Esophagus squamous epithelium (tissue), 5 donors: ENCODE measurements at places on chromosomes 2 and 18.

- no peak for DNase-seq
Measured at GRCh38 chr2:171086352-171087290, 74.1 kb downstream of the TLK1 start.

DNA sequence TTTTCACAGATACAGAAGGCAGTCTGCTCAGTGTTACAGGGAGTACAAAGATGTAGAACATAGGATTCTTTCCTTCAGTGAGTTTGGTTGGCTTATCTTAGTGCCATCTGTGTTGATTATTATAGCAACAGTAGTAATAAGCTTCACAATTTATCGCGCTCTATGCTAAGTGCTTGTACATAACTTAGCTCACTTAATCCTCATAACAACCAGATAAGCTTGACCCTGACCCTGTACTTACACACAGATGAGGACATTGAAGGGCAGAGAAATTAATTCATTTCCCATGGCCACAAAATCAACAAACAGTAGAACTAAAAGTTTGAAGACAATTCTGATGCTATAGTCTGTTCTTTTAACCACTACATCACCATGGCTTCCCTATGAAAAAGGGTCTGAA lies 121.8 kb downstream of the SPHKAP start:
- DNase-seq = no peak

- no peak for DNase-seq
Measured at GRCh38 chr2:98454500-98455235, 10.0 kb downstream of the INPP4A start.

DNA sequence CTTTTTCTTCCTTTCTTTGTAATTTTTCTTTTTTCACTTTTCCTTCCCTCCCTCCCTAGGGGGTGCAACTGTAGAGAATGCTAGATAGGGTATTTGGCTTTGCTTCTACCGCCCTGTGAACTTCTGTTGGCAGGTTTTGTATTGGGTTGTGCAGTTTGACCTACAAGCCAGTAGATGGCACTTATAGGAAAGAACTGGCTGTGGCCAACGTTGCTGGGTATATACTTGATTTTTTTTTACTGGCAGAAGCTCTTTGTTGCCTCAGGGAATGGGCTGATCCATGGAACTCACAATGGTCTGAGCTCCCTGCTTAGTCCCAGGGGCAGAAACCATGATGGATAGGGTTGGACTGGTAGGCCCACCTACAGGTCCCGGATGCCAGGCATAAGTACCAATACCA lies 1019.5 kb upstream of the LRRTM1 start:
- no peak for DNase-seq

DNA sequence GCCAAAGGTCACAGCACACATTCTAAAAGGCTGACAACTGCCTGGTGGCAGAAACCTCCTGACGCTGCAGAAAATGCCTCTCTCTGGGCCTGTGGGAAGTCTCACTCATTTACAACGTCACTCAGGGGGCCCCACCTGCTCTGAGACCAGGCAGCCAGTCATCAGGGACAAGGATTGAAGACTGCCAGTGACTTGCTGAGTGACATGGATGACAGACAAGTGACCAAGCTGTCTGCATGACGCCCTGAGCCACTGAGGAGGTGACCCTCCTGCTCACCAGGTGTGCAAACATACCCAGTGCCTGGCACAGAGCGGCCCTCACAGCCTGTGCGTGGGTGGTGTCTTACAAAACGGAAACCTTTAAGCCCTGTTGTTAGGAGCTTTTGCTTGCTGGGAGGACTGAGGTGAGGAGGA lies 392.4 kb downstream of the TNS1 start:
- no peak for DNase-seq

GRCh38 chr2:98663511-98664090 lies 55.2 kb downstream of the UNC50 start:
- no peak for DNase-seq

- DNase-seq = no peak
Measured at GRCh38 chr18:35818353-35818667, 154.2 kb upstream of the RMP24 start.

DNA sequence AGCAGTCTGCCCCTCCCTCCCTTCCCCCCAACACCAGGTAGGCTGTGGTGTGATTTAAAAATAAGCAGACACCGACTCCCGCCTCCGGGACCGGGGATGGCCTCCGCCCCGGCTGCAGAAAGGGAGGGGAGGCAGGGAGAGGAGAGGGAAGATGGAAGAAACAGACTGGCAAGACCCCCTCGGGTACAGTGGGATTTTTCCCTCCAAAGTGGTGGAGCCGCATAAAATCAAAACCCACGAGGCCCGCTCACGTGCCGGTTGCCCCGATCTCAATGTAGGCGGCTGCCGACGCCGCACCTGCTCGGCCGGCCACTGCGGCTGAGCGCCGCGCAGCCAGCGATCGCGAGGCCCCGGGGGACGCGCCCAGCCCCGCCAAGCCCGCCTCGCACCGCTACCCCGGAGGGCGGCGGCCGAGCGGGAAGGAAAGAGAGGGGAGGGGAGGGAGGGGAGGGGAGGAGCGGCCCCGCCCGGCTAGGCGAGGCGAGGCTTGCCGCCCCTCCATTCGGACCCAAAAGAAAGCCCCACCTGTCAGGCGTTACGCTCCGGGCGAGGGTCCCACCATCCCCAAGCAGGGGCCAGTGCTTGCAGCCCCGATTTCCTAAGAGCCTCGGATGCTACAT lies 811 bp downstream of the ADD2 start:
- DNase-seq = no peak

GRCh38 chr2:232831496-232831895 lies 38.6 kb upstream of the SNORC start:
- DNase-seq = no peak

DNA sequence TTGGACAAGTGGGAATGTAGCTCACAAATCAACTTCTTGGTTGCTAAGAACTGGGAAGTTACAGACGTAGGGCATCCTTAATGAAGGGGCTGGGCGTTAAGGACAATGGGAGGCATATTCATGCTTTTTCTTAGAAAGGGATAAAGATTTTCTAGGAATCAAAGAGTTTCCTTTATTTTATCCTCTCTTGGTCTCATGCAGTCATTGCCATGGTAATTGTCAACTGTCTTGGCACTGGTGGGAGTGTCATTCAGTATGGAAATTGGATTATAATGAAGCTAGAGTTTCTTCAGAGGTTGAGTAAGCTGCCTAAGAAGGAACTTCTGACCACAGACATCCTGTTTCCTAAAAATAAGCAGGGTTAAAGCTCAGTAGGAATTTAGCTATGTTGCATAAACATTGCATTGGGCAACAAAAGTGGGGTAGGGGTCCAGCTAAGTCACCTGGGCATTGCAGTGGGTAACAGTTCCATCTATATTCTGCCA lies 114.0 kb downstream of the LYPD6B start:
- no peak for DNase-seq

DNA sequence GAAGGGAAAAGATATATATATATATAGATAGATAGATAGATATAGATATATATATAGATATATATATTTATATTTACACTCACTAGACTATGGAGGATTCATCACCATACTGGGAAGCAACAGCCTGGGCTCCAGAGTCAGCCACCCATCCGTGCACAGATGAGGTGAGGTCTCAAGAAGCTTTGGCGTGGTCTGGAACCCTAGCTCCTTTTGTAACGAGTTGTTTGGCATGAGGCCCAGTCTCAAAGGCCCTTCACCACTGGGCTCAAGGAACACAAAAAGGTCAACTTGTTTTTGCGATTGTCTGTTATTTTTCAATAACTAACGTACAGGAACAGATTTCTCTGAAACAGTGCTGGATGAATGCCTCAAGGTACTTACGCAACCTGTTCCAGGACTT lies 448.7 kb downstream of the CMPK2 start:
- no peak for DNase-seq

- DNase-seq = no peak
Measured at GRCh38 chr2:101295895-101296294, 12.6 kb downstream of the RNF149 start.

GRCh38 chr18:12679183-12679786 lies 21.4 kb upstream of the SPIRE1 start:
- DNase-seq = no peak

- DNase-seq = no peak
Measured at GRCh38 chr18:78912844-78913243, 66.8 kb upstream of the SALL3 start.

DNA sequence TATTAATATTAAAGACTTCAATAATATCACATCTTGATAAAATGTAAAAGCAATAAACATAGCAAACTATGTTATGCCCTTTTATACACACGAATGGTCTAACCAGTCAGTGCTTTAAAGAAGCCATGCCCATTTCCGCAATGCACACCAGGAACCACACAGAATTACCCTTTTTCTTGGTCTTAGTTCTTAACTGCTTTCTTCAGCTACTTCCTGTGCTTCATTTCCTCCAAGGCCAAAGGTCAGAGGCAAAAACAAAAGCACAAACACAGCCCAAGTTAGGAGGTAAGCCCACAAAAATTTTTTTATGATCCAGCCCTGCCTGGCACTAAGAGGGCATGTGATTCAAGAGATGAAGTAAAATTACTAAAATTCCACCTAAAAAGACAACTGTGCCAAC lies 267.2 kb downstream of the FBXO15 start:
- DNase-seq = no peak

DNA sequence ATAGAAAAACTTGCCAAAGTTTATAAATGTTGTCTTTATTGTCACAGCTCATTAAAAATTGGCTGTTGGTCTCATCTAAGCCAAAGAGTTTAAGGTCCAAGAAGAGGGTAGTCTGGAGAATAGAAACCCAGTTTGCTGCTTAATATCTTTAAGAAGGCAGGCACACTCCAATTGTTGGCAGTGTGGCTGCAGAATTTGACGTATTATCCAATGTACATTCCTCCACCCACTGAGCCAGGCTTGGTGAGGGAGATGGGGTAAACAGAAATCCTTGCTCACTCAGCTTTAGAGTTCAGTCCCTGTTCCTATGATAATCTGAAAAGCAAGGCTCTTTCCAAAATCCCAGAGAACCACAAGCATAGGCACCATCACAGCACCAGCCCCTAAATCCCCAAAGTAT lies 10.7 kb upstream of the ADD2 start:
- no peak for DNase-seq

DNA sequence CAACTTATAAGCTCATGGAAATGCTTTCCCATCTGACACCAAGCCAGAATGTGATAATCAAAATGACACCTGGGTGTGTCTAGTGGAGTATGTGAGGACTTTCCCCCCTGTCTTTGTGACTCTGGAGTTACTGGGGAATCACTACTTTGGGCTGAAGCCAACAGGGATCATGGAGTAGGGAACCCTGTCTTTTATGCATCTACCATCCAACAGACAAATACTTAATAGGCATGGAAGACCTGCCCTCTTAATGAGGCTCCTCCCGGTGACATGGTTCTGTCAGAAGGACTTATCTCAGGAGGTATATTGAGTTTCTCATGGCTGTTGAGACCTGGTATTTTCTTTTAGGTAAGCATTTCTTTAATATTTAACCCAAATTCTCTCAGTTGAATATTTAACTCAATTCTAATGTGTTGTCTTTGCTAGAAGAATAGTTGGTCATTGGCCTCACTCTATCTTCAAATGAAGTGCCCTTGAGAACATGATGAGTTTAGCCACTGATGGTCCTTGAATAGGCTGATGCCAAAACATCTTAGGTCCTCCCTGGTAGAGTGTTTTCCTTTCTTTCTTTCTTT lies 42.1 kb downstream of the TGIF1 start:
- DNase-seq = no peak

- DNase-seq = no peak
Measured at GRCh38 chr2:176642074-176642473, 372.8 kb downstream of the MTX2 start.

DNA sequence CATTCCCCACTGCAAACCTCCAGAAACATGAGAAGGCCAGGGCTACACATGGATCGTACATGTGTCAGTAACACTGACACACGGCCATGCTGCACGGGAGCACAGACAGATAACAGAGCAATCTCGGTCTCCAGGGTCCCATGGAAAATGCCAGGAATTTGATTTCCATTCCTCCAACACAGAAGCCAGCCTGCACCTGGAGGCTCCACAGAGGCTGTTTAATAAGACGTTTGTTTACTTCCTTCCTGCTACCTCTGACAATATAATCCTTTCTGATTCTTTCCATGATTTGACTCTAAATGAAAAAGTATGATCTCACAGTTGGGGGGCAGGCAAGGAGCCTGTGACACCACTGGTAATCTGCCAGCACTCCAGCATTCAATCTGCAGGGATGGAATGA lies 210.9 kb upstream of the DDX18 start:
- DNase-seq = no peak

- no peak for DNase-seq
Measured at GRCh38 chr2:11802782-11803191, 56.4 kb downstream of the LPIN1 start.

GRCh38 chr2:17363846-17364245 lies 154.4 kb downstream of the RAD51AP2 start:
- DNase-seq = no peak

GRCh38 chr2:190173392-190173791 lies 110.9 kb upstream of the MSTN start:
- DNase-seq = no peak

GRCh38 chr18:12960853-12961397 lies 13.1 kb downstream of the SEH1L start:
- no peak for DNase-seq

DNA sequence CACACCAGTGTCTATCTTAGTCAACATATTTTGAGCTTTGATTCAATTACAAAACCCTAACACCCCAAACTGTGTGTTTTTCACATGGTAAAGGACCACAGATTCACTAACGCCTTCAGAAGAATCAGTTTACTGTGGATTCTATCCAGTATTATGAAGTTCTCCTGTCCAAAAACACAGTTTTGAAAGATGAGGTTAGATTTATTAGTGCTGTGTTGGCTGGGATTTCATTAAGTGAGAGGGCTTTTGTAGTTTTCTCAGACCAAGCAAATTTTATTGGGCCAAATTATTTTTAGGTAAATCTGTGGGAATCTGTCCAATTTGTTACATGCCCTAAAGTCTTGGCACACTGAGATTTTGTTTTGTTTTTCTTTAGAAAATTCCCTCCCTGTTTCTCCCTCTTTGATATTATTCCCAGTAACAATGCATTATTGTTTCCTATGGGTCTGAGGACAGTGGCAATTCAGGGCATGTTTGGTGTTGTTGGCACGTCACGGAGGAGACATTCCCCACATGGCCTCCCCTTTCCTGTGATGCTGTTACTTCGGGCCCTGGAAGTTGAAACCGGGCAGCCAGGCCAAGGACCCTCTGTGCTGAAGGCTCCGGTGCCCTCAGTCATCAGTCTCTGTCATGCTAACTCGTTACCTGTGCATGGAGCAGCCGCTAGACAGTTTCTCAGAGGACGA lies 87.5 kb upstream of the ALKAL2 start:
- DNase-seq = no peak

- DNase-seq = no peak
Measured at GRCh38 chr18:51195451-51196117, 1.9 kb downstream of the MEX3C start.

DNA sequence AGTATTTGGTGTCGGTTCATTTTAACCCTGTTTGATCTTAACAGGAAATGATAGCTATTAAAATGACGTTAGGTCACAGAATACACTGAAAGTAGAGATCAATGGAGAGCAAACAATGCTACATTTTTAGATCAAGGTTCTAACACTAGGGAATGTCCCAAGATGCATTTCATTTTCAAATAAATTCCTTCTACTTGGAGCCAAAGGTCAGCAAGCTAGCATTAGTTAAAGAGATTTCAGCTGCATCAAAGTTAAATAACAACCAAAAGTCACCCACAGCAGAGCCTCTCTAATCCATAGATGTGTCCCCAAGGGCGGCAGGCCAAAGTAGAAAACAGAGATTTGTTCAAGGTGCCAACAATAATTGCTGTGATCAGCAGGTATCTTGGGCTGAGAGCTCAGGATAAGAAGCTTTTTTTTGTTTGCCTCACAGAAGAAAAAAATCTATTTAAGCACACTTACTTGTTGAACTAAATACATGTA lies 1233.6 kb upstream of the TMEFF2 start:
- no peak for DNase-seq
